ENCODE measurements at places on chromosomes 2 and 18.

GRCh38 chr2:62315476-62315875 is 119.6 kb downstream of the B3GNT2 start:
- no peak for DNase-seq

DNA sequence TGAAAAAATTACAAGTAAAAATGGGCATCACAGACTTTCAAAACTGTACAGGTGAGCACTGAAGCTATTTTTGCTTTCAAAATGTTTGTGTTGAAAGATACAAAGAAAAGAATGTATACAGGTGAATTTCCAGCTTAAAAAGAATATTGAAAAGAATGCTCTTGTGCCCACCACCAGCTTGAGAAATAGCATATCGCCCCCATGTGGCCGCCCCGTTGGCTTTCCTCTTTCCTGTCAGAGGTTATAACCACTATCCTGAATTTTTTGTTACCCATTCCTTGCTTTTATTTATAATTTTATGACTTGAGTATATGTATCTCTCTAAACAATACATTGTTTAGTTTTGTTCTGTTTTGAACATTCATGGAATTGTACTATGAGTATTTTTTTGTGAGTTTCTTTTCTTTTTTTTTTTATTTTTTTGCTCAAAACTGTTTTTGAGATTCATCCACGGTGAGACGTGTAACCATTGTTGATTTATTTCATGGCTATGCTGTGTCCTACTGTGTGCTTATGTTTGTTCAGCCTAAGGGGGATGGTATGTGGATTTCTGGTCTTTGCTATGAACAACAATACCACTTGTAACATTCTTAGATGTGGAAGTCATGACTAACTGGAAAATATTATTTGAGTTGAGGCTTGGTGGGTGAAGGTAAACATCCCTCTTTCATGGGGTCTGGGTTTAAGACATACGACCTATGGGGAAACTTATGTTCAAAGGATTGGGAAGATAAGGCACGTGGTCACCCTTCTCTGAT is 11.6 kb downstream of the TRPM8 start:
- DNase-seq: no peak

DNA sequence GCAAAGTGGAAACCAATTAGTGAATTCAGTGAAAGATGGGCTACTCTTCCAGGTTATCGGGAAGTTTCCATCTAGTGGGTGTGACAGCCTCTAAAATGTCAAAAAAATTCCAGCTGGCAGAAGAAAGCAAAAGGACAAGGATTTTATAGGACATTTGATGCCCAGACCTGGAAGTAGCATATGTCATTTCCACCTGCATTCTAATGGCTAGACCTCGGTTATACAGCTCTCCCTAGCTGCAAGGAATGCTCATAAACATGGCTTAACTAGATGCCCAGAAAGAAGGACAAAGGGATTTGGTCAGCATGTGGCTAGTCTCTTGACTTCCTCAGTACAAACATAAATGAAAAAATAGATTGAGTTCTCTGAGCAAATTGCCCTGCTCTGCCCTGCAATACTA is 215.4 kb downstream of the NYAP2 start:
- DNase-seq: no peak

- DNase-seq: no peak
These were observed 30.0 kb upstream of the MBP start for GRCh38 chr18:77162580-77162979.

DNA sequence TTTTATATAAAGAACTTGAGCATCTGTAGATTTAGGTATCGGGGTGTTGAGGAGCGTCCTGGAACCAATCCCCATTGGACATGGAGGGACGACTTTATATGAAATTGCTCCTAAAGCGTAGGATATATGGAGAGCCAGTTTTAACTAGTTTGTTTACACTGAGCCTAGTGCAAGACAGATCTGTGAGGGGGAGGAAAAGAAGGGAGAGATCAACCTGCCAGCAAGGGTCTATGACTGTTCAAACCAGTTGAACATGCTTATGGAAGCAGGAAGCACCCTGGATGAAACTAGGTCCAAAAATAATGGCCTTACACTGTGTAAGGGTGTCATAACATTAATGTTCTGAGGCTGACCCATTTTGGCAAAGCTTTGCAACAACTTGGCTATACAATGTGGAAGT is 34.0 kb upstream of the SLC40A1 start:
- no peak for DNase-seq

GRCh38 chr2:20465716-20466394 is 19.0 kb downstream of the RHOB start:
- DNase-seq: no peak

DNA sequence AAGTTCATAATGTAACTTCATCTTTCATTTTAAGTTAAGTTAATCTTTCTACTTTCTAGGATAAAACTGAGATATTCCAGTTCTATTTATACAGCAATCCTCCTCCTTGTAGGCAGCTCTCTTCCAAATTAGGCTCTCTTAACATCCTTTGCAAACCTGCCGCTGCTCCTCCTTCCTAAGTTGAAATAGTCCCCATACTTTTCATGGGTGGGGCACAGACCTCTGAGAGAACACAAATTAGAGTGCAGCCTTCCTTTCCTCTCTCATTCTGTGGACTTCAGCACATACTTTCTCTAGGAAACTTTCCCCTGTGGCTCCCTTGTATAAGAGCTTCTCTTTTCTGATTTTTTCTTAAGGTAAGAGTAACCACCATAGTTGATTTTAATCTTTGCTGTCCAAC is 28.3 kb downstream of the TWSG1 start:
- DNase-seq: no peak

- no peak for DNase-seq
These were observed 26.7 kb upstream of the APOB start for GRCh38 chr2:21070341-21071257.

DNA sequence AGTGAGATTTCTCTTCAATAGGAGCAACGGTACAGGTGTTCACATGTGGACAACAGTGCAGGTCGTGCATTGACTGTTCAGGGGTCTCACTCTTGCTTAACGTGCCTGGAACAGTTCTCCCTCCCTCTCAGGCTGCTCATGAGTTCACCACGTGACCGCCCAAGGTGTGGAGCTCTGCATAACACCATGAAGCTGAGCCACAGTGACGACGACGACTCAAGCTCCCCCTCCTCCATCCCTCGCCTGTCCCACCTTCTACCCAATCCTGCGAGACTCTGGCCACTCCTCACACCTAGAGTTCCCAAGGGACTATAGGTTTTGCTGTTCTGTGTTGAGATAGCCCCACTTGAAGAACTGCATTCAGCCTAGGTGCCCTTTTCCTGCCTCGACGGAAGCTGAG is 42.8 kb downstream of the STK25 start:
- DNase-seq: no peak

DNA sequence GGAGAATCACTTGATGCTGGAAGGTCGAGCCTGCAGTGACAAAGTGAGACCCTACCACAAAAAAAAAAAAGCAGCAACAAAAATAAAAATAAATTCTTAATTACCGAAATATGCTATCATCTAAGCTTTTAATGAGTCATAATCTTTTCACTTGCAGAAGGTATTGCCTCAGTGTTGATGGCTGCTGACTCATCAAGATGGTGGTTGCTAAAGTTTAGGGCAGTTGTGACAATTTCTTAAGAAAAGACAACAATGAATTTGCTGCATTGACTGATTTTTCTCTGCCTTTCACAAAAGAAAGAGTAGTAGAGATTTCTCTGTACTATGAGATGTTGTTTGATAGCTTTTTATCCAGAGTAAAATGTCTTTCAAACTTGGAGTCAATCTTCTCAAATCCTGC is 1809.0 kb downstream of the SUCLG1 start:
- DNase-seq: no peak

DNA sequence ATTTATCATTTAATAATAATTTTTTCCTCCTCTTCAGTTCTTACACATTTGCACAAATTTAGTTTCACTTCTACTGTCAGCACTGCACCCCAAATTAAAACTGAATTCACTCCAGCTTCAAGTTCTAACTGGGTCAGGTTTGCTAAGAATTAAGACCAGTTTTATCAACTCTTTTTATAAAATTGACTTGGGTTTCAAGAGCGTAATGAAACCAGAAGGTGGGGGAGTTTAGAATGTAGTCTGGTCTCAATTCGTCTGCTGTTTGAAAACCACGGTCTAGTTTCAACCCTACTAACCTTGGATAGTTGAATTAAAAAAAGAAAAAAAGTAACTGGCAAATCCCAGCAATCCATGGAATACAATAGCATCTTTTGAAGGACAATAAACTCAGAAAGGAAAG is 14.3 kb upstream of the CTLA4 start:
- DNase-seq: no peak

DNA sequence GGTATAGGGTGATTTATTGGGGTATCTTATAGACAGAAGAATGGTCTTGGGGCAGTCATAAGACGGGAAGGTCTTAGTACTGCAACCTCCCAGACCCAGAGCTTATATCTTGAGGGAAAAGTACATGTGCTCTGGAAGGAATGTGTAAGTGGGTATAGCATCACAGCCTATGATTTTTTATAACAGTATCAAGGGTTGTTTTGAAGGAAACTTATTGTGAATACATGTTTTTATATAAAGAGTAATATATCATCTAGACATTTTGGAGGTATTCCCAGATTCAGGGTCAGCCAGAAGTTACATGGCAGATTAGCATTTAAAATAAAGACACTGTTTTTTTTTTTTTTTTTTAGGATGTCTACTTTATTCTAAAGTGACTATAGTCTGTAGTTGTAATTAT is 47.6 kb upstream of the STON1 start:
- no peak for DNase-seq

DNA sequence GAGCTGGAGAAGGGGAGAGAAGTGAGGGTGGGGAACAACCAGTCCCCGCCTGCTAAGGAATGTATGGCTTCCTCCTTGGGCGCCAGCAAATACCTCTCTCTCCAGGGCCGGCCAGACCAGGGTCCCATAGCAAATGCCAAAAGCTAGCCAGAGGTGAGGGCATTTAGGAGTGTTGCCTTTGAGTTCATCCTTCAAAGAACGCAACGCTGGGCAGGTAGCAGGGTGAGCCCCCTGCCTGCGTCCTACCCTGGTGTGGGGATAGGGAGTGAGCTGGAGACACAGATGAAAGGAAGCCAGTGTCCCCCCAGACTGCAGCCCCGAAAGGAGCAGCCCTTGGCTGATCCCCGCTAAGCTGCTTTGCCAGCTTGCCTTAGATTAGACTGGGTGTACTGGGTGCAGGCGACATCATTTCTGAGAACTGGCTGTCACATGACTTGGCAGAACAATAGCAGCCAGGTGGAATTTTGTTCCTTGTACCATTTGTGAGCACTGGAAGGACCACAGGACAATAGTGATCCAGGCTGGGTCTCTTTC is 40.4 kb downstream of the KLHL29 start:
- DNase-seq: no peak

DNA sequence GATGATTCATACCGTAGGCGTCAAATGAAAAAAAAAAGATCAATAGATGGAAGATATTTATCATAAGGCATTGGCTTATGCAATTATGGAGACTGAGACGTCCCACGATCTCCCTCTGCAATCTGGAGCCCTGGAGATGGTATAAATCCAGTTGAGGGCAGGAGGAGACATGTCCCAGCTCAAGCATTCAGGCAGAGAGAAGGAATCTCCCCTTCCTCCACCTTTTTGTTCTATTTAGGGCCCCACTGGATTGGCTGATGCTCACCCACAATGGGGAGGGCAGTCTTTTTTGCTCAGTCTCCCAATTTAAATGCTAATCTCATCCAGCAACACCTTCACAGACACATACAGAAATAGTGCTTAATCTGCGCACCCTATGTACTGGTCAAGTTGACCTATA is 18.0 kb upstream of the OLA1 start:
- DNase-seq: no peak

DNA sequence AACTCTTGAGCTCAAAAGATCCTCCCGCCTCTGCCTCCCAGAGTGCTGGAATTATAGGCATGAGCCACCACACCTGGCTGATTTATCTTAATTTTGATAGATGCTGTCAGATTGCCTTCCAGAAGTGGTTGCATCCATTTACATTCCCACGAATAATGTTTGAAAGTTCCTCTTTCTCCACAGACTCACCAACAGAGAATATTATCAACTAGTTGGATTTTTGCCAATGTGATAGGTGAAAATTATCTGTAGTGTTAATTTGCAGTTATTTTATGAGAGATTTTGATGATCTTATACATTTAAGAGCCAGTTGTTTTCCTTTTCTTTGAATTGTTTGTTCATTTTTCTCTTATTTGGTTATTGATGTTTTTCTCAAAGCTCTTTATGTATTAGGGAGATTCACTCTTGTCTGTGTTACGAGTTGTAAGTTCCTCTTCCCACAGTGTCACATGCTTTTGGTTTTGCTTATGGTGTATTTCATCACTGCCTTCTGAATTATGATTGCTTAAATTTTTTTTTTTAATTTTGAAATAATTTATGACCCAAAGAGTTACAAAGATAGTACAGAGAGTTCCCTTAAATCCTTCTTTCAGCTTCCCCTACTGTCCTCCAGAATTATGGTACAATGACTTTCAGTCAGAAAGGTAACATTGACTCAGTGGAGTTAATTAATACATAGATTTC is 20.7 kb upstream of the NT5DC4 start:
- no peak for DNase-seq

DNA sequence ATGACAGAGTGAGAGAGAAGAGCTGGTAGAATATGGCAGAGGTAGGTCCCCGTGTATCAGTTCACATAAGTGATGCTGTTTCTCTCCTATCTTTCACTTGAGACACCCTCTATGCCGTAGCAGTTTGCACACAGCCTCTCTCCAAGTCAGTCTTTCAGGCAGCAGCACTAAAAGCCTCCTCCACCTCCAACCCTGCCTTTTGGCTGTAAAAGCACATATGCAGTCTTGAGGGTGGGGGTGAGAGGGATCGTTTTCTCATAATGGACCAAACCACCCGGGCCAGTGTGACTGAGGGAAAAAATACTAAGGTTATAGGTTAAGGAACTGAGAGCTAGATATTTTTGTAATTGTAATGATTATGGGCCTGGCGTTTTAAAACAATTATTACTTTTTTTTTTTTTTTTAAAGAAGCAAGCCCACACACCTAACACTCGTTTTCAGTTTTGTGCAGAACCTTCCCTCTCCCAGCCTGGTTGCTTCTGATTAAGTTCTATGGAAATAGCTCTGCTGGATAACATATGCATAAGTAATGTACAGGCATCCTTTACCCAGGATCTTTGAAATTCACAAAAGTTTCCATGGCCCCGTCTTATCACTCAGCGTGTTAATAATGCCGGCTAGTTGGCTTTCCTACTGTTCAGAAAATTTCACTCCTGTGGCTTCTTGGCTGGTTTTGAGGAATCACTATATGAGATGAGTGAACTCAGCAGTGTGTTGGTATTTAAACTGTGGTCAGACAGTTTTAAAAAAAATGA is 112.2 kb upstream of the MEIS1 start:
- DNase-seq: no peak

GRCh38 chr18:24850532-24850931 is 390.1 kb downstream of the HRH4 start:
- no peak for DNase-seq

Data from activated naive CD4-positive, alpha-beta T cell treated with anti-CD3 and anti-CD28 coated beads, Interleukin-2, amount 50 U/mL, for 16 hours (primary cell).